Sciatic nerve (tissue), 2 donors: ENCODE measurements at places on chromosomes 7 and 10.

DNA sequence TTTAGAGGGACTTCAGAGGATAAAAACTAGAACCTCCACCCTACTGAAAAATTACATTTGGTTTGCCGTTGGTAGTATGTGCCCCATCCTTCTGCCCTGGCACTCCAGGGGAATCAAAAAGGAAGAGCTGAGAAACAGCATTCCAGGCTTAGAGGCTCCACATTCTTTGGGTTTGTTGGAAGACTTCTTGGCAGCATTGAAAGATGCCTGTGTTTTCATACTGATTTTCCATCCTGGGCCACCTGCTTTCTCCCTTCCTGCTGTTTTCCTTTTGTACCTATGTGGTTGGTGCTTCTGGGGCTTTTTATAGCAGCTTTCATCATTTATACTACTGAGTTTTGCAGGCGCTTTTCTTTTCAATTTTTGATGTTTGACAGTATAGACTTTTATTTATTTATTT is 61.7 kb downstream of the AUTS2 start:
- no peak for DNase-seq

DNA sequence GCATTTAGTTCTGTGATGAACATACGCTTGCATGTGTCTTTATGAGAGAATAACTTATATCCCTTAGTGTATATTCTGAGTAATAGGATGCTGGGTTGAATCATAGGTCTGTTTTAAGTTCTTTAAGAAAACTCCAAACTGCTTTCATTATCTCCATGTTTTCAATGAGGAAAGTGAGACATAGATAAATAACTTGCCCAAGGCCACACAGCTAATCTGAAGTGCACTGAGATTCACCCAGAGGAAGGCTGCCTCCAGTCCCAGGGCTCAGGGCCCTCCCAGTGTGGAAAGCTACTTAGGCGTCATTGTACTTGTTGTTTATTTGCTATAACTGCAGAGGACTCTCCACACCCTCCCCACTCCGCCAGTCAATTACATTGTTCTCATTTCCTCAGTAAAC is 126.7 kb downstream of the INHBA start:
- DNase-seq, result no peak

GRCh38 chr7:66737667-66738066 is 2.9 kb upstream of the RABGEF1 start:
- no peak for DNase-seq

DNA sequence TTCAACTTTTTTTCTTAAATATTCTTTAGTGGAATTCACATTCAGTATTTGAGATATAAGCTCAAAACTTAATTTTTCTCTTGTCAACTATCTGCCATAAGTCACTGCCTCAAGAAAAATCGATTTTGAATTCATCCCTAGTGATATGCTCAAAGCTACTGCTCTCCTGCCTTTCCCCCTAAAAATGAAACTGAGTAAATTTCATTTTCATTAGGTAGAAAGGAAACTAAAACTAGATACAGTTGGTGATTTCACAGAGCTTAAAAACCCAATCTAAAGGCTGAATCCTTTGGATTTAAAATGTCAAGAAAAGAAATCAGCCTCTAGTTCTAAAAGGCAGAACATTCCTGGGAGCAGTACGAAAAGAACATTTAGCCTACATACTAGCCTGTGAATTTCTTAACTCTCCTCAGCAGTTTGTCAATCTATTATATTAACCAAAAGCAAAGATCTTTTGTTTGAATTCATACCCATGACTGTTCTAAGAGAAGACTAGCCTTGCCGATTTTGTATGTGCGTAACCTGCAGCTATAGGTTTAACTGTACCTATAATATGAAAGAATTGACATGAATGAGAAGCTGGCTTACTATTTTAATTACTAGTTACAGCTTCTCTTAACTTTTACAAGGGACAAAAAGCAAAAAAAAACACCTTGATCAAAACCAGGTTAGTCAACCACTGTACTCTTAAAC is 4.9 kb upstream of the FAM53B start:
- no peak for DNase-seq

DNA sequence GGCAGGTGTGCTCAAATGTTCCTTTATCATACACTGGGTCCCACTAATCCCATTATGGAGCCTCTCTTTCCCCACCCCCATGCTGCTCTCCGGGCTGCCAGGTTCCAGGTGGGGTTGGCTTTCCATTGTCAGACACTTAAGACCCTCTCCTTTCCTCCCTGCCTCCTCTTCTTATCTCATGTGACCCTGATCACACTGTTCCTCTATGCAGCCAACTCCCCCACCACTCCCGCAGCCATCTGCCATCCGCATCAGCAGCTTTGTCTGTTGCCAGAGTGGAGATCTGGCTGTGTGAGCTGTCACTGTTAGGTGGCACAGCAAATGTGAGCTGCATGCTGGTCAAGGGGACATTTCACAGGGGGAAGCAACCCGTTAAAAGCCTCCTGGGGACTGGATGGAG is 391.4 kb downstream of the TNS3 start:
- no peak for DNase-seq

GRCh38 chr10:50501924-50502452 is 121.8 kb downstream of the SGMS1 start:
- no peak for DNase-seq

- DNase-seq, result no peak
These were observed 32.8 kb upstream of the SFTPD start for GRCh38 chr10:79981450-79982361.

DNA sequence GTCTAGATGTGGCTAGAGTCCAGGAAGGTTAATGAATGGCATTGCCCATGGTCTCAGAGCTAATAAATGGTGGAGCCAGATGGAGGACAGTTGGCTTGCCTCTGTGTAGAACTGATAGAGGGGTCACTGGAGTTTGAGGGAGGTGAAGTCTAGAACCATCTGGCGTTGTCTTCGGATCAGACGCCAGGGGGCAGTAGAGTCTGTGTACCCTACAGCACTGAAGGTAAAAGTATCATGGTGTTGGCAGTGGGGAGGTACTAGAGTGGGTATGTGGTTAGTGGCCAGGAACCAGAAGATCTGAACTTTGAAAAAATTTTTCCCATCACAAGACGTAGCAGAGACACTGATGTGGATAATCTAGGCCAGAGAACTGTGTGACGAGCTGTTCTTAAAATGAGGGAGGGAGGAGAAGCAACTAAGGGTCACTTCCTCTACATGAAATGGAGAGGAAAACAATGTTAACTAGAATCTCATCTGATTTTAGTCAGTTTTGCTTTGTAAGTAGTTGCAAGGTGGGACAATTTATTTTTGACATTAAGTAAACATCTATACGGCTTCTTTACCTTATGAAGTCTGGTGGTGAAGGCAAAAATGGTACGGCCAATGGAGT is 227.9 kb upstream of the PRSS58 start:
- no peak for DNase-seq

- no peak for DNase-seq
These were observed 76.4 kb downstream of the RGS10 start for GRCh38 chr10:119466076-119466475.

GRCh38 chr7:155935726-155936125 is 123.5 kb upstream of the SHH start:
- DNase-seq, result no peak

GRCh38 chr7:50664461-50664922 is 99.3 kb upstream of the DDC start:
- DNase-seq, result no peak

DNA sequence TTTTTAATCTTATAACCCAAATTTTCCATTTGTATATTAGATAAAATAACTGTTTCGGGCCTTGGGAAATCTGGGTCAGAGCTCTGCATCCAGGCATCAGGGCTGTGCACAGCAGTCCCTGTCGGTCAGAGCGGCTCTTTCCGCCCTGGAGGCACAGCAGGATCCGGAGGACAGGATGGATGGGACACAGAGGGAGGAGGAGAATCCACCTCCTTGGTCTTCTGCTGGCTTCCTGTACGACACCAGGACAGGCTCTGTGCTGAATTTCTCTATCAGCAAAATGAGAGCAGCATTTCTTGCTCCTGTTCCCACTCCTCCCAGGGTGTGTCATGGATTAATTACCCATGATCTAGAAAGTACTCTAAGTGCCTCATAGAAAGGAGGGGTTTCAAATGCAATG is 254.9 kb downstream of the SKAP2 start:
- no peak for DNase-seq

GRCh38 chr7:5232874-5233273 is 42.8 kb downstream of the WIPI2 start:
- no peak for DNase-seq

- DNase-seq, result no peak
These were observed 449.6 kb downstream of the GRM8 start for GRCh38 chr7:126803060-126803665.

DNA sequence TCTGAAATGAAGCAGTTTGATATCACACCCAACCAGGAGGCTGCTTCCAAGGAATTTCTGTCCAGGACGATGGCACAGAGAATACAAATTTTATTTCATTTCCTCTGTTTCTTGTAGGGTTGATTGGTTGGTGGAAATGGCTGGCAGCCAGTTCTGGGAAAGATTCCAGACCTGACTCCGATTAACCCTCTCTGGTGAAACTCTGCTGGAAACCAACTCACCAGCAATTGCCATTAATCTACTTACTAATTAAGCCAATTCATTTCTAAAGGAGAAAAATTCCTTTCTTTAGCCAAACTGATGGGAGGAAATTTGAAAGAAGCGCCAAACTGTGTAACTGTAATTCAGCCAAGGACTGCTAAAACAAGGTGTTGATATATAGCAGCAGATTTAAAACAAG is 10.7 kb downstream of the PTF1A start:
- DNase-seq, result no peak

DNA sequence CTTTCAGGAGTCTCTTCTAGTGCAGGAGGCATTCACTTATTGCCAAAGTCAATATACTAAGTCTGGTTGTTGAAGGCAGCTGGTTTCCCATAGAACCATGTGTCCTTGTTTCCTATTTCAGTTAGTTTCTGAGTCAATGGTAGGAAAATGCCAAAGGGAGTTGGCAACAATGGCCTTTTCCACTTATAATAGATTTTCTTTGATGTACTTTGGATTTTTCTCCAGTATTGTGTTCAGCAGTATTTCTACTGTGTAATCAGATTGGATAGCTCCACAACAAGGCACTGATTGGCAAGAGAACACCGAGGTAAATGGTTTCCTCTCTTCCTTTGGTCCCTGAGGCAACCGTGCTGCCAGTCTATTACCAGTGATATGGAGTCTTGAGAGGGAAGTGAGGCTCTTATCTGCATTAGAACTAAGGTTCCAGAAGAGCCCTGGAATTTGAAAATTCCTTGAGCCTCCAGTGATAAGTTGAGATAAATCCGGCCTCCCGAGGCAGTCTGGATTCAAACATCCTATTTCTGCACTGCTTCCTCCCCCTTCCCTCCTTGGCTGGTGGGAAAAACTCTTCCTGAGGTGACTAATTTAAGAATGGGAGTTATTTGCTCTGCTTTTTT is 7.9 kb upstream of the SEPTIN7 start:
- DNase-seq, result no peak

DNA sequence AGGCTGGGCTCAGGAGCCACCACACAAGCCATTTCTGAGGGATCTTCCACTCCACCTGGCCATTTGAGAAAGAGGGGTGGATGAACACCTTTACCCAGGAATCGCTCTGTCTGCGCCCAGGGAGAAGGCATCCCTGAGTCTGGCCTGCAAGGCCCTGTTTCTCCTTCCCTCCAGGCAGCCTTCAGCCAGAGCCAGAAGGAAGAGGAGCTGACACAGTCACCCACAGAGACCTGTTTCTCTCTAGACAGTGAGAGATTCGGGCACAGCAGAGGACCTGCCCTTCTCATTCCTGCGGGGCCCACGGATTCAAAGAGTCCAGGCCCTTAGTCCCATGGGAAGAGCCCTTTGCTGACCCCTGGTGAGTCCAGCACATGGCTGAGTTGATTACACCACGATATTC is 127.5 kb upstream of the TNS3 start:
- no peak for DNase-seq

DNA sequence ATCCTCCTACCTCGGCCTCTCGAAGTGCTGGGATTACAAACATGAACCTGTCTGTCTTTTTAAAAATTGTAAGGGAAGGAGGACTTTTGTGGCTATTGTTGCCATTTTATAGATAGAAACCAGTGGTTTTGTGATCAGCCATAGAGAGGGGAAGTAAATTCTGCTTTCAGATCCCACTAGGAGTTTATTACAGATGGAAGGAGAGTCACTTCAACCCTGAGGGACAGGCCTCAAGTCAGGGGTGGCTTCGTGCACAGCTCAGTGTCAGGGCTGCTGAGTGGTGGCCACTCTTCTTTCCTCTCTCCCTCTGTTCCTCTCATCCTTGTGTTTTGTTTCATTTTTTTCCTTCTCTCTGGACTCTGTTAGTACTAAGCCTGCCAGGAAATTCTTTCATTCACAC is 60.8 kb downstream of the OGDH start:
- DNase-seq, result no peak

GRCh38 chr10:8504499-8504898 is 450.0 kb downstream of the GATA3 start:
- DNase-seq, result no peak

- no peak for DNase-seq
These were observed 51.3 kb upstream of the PLEKHA1 start for GRCh38 chr10:122323189-122323588.

GRCh38 chr7:133662830-133663229 is 410.0 kb downstream of the EXOC4 start:
- DNase-seq, result no peak

- no peak for DNase-seq
These were observed 7.7 kb downstream of the KCNMA1 start for GRCh38 chr10:77629775-77630506.

DNA sequence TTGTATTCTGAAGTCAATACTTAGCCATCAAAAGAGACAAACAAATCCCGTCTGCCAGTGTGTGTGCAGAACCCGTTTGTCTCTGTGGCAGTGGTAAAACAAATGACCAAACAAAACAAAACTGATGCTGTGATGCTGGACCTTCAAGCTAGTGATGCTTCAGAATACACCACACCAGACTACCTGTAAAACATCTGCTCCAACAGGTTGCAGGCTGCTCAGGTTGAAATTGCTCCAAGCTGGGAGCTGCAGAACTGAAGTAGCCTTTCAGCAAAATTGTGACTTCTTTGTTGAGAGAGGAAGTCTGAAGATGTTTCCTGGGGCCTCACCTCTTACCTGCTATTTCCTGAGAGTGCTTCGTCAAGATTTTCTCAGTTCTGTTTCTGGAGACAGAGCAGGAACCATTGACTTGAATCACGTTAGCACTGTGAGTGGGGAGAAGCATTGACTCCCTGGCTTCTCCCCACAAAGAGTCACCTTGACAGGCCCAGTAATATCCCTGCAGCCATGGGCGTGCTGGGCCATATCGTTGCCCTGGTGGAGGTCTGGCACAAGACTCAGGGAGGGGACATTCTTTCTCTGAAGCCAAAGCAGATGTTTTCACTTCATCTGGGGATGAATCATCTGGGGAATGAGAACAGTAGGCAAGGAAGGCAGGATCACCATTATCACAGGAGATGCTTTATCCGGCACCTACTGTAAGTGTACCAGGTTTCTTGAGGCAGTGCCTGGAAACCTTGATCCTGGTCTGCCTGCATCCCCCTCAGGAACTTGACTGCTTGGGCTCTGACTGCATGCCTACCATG is 80.2 kb downstream of the RBM20 start:
- no peak for DNase-seq

- DNase-seq, result no peak
These were observed 52.4 kb downstream of the BZW2 start for GRCh38 chr7:16698200-16698905.

GRCh38 chr10:90461437-90462155 is 396.2 kb downstream of the HTR7 start:
- no peak for DNase-seq

GRCh38 chr10:99628923-99629624 is 8.8 kb upstream of the SLC25A28 start:
- DNase-seq, result no peak

GRCh38 chr10:224571-224970 is 89.3 kb downstream of the ZMYND11 start:
- no peak for DNase-seq
